ENCODE measurements at places on chromosomes 1 and 21.

DNA sequence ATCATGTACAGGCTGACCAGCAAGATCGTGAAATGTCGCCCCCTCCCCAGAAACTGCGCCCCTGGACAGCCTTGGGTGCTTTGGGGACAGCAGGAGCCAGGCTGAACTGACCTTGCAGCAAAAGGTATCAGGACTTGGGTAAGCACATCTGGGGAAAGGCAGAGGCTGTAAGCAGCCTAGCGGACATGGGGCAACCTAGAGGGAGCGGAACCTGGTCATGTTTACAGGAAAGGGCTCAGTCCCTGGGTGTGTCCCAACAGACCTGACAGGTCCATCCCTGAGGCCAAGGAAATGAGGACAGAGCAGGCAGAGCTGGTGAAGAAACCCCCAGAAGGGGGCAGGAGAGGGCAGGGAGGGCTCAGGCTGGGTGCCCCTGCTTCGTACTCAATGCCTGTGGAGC, 3.1 kb upstream of the S100A8 start:
- no peak for DNase-seq

- DNase-seq = no peak
Observed at GRCh38 chr1:78919150-78919549, 87.4 kb downstream of the ADGRL4 start.

GRCh38 chr21:29557200-29557599, 258.5 kb downstream of the BACH1 start:
- no peak for DNase-seq

GRCh38 chr1:6753320-6754140, 31.7 kb upstream of the CAMTA1 start:
- no peak for DNase-seq

GRCh38 chr1:223041481-223041880, 101.6 kb downstream of the TLR5 start:
- DNase-seq = no peak

DNA sequence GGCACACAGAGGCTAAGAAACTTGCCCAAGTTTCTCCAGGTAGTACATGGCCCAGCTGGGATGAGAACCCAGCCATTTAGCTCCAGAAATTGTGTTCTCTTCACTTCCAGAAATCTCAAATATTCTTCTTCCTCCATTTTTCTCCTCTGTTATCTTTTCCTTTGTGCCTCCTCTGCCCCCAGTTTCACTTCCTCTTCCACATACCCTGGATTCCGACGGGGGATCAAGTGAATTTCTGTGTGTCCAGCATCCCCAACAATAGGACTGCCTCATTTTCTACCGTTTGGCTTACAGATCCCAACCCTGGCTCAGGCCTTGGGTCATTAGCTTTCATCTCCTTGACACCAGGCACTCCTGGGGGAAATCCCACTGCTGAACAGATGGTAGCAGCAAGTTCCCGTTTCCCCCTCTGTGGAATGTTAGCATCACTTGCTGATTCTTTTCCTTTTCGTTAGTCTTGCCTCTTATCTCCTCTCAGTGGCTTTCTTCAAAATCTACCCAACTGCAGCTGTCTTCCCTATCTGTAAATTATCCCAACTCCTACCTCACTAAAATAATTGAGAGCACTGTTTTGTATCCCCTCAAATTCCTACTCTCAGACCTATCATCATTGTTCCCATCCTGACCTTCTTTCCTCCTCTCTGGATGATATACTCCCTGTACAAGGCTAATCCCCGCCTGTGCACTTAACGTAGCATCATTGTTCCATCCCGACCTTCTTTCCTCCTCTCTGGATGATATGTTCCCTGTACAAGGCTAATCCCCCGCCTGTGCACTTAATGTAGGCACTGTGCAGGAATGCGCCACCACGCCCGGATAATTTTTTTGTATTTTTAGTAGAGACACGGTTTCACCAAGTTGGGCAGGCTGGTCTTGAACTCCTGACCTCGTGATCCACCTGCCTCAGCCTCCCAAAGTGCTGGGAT, 36.5 kb downstream of the SCCPDH start:
- DNase-seq = no peak

GRCh38 chr1:206445116-206445515, 25.2 kb upstream of the IKBKE start:
- DNase-seq = no peak

GRCh38 chr1:207959141-207959825, 48.4 kb upstream of the CD34 start:
- DNase-seq = no peak

DNA sequence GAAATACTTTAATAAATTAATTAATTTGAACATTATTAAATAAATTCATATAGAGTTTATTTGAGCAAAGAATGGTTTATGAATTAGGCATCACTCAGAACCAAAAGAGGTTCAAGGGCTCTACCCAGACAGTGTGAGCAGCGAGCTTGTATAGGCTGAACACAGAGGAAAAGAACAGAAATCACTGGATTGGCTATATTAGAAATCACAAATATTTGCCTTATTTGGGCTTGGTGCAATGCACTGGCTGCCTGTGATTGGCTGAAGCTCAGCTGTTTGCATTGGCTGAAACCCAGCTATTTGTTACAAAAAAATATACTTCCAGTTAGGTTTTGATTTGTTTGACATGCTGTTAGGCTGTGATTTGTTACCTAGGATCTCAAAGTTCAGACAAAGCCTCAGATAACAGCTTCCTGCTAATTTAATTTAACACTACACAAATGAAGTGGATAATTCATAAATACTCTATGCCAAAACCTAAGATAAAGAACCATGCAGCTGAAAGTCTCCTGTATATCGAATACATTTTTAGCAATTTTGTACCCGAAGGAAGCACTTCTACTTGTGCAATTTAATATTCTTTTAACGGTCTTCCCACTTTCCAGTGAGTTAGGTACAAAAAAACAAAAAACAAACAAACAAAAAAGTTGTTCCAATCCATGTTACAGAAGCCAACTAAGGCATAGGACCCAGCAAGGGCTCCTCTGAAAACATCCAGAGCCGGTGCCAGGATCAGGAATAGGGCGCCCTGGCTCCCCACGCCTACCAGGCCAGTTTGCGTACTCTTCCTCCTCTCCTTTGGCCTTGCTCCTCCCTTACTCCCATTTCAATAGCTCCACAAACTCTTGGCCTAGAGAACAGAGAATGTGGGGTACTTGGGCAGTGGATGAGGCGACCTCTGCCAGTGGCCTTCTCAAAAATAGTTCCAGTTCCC, 179.1 kb downstream of the DUSP10 start:
- no peak for DNase-seq

- no peak for DNase-seq
Observed at GRCh38 chr1:5658340-5659316, 333.6 kb downstream of the NPHP4 start.

- peak; percentile 25 for DNase-seq
Observed at GRCh38 chr1:161209790-161210409, 5.2 kb upstream of the FCER1G start.

DNA sequence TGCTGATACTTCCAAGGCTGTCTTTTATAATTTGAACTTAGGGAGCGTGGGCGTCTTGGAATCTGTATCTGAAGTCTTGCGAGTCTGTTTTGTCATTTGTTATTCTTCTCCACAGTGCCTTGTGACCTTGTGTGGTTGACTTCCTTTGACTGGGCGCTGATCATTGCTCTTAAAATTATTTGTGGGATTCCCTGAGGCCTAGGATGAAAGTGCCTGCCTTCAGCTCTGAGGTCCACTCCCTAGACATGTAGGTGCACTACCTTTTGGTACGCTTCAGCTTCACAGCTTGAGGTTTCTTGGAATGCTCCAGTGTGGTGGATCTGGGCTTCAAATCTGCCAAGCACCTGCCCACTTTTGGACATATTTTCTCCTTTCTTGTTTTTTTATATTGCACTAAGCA, 50.2 kb upstream of the IGSF5 start:
- no peak for DNase-seq

DNA sequence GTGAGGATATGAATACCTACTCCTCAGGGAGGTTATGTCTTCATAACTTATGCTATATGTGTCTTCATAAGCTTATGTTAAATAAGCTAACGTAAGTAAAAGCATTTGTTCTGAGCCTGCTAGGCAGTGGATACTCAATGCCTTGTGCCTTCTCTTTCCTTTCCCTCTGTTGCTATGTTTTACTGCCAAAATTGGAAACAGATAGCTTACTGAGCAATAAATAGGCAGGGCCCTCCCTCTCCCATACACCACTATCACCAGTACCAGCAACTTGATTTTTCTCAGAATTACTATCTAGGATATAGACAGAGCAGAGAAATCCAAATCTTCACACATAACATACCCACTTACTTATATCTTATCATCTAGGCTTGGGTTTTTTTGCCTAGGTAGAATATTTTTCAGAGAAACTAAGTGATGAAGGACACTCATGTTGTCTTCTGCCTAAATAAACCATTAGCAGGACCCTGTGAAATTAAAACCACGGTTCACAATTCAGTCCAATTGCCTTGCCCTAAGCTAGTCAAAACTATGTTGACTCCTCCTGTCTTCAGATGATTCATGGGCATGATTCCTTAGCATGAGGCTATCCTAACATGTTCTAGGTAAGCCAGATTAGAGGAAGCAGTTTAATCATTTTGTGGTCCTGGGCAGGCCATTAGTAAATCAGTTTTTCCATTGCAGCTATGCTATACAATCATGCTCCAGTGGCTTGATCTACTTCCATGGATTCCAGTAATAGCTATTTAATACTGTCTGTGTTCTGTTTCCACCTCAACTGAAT, 15.9 kb upstream of the LRRC8C start:
- no peak for DNase-seq

GRCh38 chr1:178509414-178510007, 3.4 kb upstream of the TEX35 start:
- DNase-seq = no peak

- DNase-seq = no peak
Observed at GRCh38 chr1:206668351-206668750, 16.4 kb upstream of the MAPKAPK2 start.

GRCh38 chr1:89873770-89874169, 52.9 kb downstream of the LRRC8D start:
- DNase-seq = no peak

DNA sequence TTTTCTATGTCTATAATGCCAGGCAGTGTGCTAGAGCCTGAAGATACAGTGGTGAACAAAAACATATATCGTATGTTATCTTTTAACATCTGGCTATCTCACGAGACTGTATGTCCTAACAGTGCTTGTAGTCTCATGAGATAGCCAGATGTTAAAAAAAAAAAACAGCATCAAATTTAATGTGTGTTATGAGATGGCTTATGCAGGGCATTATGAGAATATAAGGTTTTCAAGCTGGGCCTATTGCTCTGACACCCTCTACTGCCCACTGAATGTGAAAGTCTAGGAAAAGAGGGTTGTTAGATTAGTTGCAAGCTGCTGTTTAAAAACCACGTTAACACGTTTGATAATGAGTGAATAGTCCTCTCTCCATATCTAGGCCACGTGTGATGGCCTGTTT, 109.8 kb downstream of the CACHD1 start:
- no peak for DNase-seq

- DNase-seq = peak; percentile 14
Observed at GRCh38 chr21:41816583-41817165, 49.8 kb upstream of the RIPK4 start.

GRCh38 chr21:31198575-31198974, 145.5 kb downstream of the TIAM1 start:
- no peak for DNase-seq

DNA sequence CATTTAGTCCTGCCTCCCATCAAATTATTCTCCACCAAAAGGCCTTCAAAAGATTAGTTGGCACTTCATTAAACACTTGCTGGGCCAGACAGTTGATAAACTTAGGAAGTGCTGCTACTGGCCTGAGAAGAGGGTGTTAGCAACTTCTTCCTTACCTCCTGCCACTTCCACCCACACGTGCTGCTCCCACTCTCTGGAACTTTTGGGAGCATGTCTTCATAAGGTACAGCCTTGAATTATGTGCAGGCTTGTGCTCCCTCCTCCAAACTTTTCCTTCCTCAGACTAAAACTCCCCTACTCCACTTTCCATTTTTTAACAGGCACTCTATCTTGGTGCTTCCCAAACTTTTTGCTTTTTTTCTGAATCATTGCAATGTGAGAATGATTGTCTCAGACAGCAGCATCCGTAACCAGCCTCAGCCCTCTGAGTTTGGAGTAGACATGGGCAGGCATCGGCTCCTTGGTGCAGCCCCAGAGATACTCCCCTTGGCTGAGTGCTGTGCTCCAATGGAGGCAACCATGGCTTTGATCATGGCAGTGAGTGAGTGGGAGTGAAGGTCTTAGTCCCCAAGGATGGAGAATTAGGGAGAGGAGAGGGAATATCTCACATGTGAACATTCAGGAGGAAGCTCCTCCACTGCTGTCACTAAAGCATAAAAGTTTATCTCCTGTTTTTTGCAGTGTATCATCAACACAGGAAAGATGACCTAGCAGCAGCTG, 8.7 kb upstream of the LELP1 start:
- no peak for DNase-seq

GRCh38 chr1:166237675-166238074, 70.9 kb upstream of the FAM78B start:
- DNase-seq = no peak

- DNase-seq = no peak
Observed at GRCh38 chr1:76254104-76255030, 179.8 kb downstream of the ST6GALNAC3 start.

GRCh38 chr1:156502894-156503697, 2.5 kb upstream of the MEF2D start:
- no peak for DNase-seq

DNA sequence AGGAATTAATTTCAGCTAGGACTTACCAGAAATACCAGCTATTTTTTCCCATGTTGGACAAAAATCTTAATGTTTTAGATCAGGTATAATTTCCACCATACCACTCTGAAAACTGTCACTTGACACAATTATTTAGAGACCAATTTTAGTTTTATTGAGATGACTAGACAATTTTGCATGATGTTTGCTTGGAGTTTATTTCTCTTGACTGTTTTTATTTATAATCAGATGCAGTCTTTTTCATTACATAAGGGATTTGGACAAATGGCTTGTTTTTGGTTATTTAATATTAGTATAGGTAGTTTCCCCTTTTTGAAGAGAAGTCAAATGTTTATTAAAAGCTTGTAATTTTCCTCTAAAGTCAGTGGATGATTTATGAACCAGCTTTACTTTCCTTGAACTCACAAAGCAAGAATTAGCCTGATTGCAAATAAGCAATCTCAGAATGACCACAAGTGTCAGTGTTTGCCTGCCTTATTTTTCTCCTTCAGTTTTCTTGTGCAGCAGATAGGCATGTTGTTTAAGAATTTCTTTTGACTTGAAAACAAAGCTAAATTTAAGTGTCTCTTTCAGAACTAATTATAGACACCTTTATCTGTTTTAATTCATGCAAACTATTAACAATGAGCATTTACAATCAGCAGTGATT, 3.8 kb upstream of the B3GALT2 start:
- DNase-seq = no peak
